Natural killer cell (primary cell): ENCODE measurements at places on chromosomes 12 and 14. TPM values are rescaled to one million over a fixed set of nuclear protein-coding genes. Genes with fewer than 3 reads are reported as not detected.

CCDC88C gene
- total RNA-seq: 516 TPM

- H3K4me1 ChIP-seq: no peaks in the 10 kb centered on the region
- no peak overlapping the region for H3K27ac ChIP-seq
- no peaks in the 10 kb centered on the region for H3K27me3 ChIP-seq
- H3K36me3 ChIP-seq: no peaks in the 10 kb centered on the region
Observed at GRCh38 chr14:76720382-76720813, 40.9 kb upstream of the VASH1 start.

RERGL gene
- not detected for total RNA-seq

DNA sequence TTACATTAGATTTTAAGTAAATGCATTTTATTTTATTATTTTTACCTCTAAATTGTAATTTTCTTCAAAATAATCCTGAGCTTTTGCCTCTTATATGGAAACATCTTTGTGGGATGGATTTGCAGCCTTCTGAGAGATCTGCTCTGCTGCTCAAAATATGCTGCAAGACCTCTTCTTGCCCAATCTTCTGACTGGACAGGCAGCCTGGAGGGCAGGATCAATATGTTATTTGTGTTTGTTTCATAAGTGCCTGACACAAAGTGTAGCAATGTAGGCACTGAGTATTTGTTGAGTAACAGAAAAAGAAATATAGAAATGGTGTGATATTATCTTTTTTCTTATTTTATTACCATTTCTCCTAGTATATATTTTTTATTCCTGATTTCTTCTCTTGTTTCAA is 1106.9 kb downstream of the TMTC2 start:
- H3K4me1 ChIP-seq: no peaks in the 10 kb centered on the region
- no peak overlapping the region for H3K4me3 ChIP-seq
- DNase-seq: no peak

DNA sequence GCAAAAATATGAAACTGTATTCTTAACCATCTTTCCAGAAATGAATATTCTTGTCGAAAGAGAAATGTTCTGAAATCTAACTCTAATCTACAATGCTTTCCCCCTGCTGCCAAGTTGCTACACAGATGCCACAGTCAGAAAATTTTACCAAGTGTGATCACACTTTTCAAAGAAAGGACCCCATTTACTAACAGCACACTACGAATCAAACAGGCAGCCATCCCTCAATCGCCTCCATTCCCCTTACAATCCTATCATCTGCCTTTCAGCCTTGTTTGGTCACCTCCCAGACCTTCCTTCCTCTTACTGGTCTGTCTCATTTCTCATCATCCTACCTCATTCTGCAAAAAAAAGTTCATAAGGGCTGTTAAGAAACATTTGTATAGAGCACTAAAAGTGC is 190.1 kb downstream of the MED13L start:
- H3K27ac ChIP-seq: peak overlapping the region; percentile 48
- no peaks in the 10 kb centered on the region for H3K36me3 ChIP-seq
- no peak for DNase-seq
- peaks cover 11% of the 10 kb centered on the region for H3K4me1 ChIP-seq
- H3K4me3 ChIP-seq: no peak overlapping the region

PPFIA2 gene
- not detected for total RNA-seq

GRCh38 chr12:2129076-2129475 is 76.3 kb downstream of the CACNA1C start:
- no peak overlapping the region for H3K4me3 ChIP-seq
- no peaks in the 10 kb centered on the region for H3K36me3 ChIP-seq

ANP32D gene
- not detected for total RNA-seq

DNA sequence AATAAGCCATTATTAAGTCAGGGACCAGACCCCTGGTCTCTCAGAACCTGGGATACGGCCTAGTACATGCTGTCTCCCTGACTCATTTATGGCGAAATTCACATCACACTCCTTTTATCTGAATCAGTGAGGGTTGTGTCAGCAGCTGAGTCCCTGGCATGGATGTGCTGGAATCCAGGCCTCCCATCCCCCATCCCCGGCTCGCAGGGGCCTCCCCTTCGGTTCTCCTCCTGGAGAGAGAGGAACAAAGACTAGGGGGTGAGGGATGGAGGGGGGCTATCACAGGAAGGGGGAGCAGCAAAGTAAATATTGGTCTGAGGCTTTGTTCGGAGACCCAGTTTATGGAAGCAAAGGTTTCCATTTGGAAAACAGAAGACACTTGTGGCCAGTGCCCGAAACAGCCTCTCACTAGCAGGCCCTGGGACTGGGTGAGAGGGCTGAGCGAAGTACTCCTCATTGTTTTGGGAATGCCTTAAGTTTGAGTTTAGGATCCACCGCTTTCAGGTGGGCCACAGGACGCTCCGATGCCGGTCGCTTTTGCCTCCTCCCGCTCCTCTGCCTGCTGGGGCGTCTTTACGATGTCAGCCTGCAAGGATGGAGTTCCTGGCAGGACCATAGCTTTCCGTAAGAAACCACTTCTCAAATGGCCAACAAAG is 145.0 kb downstream of the PRKCH start:
- DNase-seq: no peak
- H3K4me1 ChIP-seq: peaks cover 41% of the 10 kb centered on the region
- peaks cover 49% of the 10 kb centered on the region for H3K36me3 ChIP-seq
- H3K4me3 ChIP-seq: no peak overlapping the region

DNA sequence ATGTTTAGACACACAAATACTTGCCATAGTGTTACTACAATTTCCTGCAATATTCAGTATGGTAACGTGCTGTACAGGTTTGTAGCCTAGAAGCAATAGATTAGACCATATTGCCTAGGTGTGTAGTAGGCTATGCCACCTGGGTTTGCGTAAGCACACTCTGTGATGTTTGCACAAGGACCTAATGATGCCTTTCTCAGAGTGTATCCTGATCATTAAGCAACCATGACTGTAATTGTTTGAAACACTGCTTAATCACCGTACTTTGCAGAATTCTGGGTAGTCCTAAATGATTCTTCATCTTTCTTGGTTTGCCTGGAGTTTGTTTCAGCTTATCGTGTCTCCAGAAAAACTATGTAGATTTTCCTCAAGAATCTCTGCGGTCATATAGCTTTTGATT is 11.2 kb upstream of the TCP11L2 start:
- no peak overlapping the region for H3K4me3 ChIP-seq
- no peaks in the 10 kb centered on the region for H3K4me1 ChIP-seq
- no peaks in the 10 kb centered on the region for H3K27me3 ChIP-seq
- no peak overlapping the region for H3K27ac ChIP-seq

RHEBL1 gene
- total RNA-seq: 11.1 TPM

DNA sequence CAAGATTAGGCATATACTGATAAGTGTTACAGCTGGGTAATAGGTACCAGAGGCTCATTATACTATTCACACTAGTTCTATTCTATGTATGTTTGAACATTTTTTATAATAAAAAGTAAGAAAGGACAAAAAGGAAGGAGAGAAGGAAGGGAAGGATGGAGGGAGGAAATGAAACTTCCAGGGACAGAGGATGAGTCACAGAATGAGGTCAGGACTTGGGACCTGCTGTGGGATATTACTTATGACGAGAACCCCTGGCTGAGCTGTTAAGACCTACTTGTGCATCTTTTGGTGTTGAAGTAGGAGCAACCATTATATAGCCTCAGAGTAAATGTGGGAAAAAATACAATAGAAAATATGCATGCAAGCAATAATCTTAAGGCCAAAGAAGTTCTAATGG is 16.7 kb upstream of the TMEM260 start:
- DNase-seq: no peak
- no peak overlapping the region for H3K4me3 ChIP-seq
- H3K27ac ChIP-seq: no peak overlapping the region
- H3K4me1 ChIP-seq: no peaks in the 10 kb centered on the region

- H3K4me1 ChIP-seq: no peaks in the 10 kb centered on the region
- no peaks in the 10 kb centered on the region for H3K36me3 ChIP-seq
- no peak for DNase-seq
- H3K27ac ChIP-seq: no peak overlapping the region
Observed at GRCh38 chr12:64030155-64030554, 185.7 kb downstream of the SRGAP1 start.

C12orf50 gene
- total RNA-seq: not detected

ZFYVE26 gene
- total RNA-seq: 45.9 TPM

SLC5A8 gene
- not detected for total RNA-seq

DNA sequence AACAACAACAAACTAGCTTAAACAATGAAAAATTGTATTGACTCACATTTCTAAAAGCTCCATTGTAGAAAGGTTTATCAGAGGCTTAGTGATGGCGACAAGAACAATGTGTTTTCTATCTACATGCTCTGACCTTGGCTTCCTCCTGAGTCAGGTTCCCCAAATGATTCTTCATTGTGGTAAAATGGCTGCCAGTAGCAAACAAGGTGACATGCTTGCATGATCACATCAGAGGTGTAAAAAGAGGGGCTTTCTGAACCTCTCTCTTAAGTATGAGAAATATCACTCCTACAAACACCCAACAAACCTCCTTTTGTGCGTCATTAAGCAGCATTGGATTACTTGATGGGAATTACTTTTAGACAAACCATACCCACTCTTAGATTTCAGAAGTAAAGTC is 252.4 kb upstream of the SYT1 start:
- DNase-seq: no peak
- H3K4me3 ChIP-seq: no peak overlapping the region
- no peaks in the 10 kb centered on the region for H3K4me1 ChIP-seq
- no peaks in the 10 kb centered on the region for H3K27me3 ChIP-seq
- no peak overlapping the region for H3K27ac ChIP-seq
- H3K36me3 ChIP-seq: no peaks in the 10 kb centered on the region

DNA sequence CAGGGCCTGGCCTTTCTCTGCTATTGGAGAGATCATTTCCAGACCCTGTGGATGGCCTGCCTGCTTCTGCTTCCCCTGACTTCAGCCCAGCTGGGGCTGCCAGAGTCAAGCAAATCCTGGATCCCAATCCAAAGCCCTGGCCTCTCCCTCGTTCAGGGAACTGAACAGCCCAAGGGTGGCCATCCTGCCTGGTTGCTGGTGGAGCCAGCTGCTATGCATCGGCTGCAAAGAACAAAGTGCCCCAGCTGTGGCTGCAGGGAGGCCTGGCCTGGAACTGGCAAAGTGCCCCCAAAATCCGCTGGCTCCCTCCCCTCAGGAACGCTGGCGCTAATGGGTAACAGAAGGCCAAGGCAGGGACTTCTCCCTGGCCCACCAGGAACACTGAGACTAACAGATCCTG is 56.4 kb downstream of the LRRC74A start:
- peaks cover 3% of the 10 kb centered on the region for H3K4me1 ChIP-seq
- no peaks in the 10 kb centered on the region for H3K36me3 ChIP-seq
- H3K27me3 ChIP-seq: no peaks in the 10 kb centered on the region
